NCI-H446 treated with DMSO at 0.1 percent for 48 hours (cell line): ENCODE measurements at places on chromosomes 7 and 10.
A peak's percentile ranks its signal among the peaks of the same experiment; 100 is the strongest.

GRCh38 chr7:71112436-71112835 lies 19.5 kb upstream of the GALNT17 start:
- no peak for DNase-seq

DNA sequence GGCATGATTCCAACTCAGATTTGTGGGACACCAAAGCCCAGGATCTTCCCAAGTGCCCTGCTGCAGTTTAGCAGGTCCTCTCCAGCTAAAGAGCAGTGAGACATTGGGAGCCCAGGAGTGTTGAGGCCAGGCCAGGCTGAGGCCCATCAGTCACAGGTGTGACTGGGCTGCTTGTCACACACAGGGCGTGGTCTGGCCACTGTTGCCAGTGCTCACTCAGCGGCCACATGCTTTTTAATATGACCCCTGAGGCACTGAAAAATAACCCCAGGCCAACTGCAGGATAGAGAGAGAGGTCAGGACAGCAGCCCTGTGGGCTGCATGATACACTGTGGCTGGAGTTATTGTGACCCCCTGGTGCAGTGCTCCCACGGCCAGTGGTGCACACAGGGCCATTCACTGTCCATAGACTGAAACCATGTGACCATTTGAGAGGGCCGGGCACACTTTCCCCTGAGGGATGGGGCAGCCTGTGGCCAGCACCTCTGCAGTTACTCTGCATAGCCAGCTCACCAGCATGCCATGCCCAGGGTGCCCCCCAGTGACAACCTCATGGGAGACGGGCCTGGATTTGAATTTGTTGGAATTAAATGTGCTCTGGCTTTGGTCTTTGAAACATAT lies 4.2 kb downstream of the GDF2 start:
- DNase-seq, result no peak

DNA sequence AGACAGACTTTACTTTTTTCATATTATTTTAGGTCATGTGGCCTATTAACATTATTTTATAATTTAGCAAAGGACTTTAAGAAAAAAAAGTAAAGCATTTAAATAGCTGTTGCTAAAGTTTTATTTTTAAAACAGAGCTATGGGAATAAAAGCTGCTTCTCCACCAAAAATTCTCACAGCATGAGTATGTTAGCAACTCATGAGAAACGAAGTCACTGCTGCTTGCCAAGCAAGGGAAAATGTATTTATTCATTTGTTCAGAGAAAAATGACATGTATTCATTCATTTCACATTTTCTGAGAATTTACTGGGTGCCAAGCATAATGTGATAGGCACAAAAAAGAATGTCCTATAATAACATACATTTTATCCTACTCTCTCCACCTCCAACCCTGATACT lies 5.1 kb downstream of the LRRC72 start:
- DNase-seq, result no peak

GRCh38 chr7:391411-391951 lies 101.5 kb downstream of the FOXL3 start:
- no peak for DNase-seq

- no peak for DNase-seq
Observed at GRCh38 chr7:130960208-130960988, 226.4 kb upstream of the KLF14 start.

- DNase-seq, result no peak
Observed at GRCh38 chr7:25656071-25656470, 427.8 kb upstream of the NPVF start.

- DNase-seq, result peak; percentile 30
Observed at GRCh38 chr7:133530682-133531081, 277.8 kb downstream of the EXOC4 start.

DNA sequence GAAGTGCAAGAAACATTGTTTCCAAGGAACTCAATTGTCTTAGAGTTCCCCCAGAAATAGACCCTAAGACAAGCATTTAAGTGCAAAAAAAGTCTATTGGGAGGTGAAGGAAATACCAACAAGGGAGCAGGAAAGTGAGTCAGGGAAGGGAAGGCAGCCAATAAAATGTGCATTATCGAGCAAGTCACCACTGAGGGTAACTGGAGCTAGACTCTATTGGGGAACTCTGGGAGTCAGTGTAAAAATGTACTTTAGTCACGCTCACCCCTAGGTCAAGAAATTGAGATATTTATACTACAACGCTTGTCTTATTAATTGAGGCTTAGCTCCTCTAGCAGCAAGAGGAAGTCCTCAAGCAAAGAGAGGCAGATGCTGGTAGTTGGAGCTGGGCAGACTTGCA lies 137.7 kb downstream of the RTKN2 start:
- no peak for DNase-seq

GRCh38 chr7:83546586-83546985 lies 102.4 kb downstream of the SEMA3E start:
- no peak for DNase-seq

DNA sequence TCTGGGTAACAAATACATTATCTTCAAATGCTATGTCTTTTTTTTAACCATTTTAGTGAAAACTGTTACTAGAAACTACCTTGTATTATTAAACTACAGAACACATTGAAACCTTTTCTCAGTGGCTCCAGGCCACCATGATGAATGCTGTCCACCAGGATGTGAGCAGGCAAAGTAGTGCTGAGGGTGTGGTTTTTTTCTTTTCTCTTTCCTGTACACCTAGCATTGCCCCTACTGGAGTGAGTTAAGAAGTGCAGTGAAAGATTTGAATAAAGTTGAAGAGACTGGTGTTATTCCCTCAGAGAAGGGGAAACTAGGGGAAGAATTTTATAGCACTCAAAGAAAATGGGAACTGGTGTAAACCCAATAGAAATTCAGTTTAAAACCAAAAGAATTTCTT lies 120.0 kb upstream of the SAMD8 start:
- no peak for DNase-seq
